ENCODE measurements at places on chromosomes 7 and 10.
A peak's percentile ranks its signal among the peaks of the same experiment; 100 is the strongest.

- no peak for DNase-seq
Measured at GRCh38 chr10:47223236-47223635, 76.8 kb upstream of the GDF10 start.

DNA sequence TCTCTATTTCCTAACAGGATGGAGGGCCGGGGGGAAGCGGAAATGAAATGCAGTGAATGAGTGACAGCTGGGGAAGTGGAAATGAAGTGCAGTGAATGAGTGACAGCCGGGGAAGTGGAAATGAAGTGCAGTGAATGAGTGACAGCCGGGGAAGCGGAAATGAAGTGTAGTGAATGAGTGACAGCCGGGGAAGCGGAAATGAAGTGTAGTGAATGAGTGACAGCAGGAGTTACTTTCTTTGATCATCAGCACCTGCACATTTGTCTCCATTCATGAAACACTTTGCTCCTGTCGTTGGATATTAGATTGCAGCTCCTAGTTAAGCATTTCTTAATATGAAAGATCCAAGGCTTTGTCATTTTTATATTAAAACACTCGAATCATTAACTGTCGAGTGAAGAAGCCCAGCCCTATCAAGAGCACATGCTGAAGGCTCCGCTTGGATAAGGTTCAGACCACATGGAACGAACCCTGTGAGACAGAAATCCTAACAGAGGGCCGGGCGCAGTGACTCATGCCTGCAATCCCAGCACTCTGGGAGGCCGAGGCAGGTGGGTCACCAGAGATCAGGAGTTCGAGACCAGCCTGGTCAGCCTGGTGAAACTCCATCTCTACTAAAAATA is 406.0 kb upstream of the ADARB2 start:
- DNase-seq = no peak

- no peak for DNase-seq
Measured at GRCh38 chr10:114271075-114271778, 32.2 kb downstream of the VWA2 start.

DNA sequence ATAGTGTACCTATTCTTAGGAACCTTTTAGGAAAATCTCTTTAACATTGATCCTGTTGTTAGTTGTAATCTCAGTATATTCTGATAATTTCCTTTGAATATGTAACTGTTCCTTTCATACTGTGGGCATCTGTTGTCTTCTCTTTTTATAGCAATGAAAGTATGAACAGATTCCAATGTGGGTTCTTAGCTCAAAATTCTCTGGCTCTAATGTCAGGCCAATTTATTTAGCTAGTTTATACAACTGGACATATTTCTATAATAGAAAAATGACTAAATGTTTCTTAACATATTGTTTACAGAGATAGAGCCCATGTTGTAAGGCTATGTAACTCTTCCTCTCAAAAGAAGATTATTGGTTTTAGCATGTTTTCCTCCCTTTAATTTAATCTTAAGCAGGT is 363.2 kb downstream of the AUTS2 start:
- no peak for DNase-seq

GRCh38 chr7:45589915-45590678 is 15.9 kb downstream of the ADCY1 start:
- DNase-seq = no peak

- no peak for DNase-seq
Measured at GRCh38 chr7:85103357-85103756, 83.5 kb downstream of the SEMA3D start.

- no peak for DNase-seq
Measured at GRCh38 chr7:17665029-17665428, 275.3 kb downstream of the SNX13 start.

- peak; percentile 88 for DNase-seq
Measured at GRCh38 chr7:54788664-54789063, 29.7 kb upstream of the SEC61G start.

DNA sequence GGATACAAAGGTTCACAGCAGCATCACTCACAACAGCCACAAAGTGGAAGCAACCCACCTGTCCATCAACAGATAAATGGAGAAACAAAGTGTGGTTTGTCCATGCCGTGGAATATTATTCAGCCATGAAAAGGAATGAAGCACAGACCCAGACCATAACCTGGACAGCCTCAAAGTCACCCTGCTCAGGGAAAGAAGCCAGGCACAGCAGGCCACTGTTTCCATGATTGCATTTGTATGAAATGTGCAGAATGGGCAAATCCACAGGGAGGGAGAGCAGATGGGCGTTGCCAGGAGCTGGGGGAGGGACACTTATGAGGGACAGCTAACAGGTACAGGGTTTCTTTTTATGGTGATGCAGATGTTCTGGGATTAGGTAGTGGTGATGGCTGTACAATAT is 30.3 kb downstream of the FOXL3 start:
- no peak for DNase-seq

DNA sequence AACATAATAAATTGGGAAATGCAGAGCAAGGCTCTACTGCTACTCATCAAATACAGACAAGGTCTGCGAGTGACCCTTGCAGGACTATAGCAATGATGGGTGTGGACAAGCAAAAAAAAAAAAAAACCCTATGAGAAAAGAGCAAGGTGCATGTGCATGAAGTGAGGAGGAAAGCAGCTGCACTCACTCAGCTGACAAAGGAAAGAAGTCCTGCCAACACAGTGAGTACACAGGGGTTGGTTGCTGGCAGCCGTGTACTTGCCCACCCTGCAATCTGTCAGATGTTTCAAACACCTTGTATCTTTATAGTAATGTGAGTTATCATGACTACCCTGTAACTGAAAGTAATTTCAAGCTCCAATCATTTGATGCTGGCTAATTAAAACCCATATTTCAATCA is 20.5 kb downstream of the CHCHD3 start:
- DNase-seq = peak; percentile 47

- no peak for DNase-seq
Measured at GRCh38 chr7:47804767-47805545, 143.3 kb downstream of the PKD1L1 start.

DNA sequence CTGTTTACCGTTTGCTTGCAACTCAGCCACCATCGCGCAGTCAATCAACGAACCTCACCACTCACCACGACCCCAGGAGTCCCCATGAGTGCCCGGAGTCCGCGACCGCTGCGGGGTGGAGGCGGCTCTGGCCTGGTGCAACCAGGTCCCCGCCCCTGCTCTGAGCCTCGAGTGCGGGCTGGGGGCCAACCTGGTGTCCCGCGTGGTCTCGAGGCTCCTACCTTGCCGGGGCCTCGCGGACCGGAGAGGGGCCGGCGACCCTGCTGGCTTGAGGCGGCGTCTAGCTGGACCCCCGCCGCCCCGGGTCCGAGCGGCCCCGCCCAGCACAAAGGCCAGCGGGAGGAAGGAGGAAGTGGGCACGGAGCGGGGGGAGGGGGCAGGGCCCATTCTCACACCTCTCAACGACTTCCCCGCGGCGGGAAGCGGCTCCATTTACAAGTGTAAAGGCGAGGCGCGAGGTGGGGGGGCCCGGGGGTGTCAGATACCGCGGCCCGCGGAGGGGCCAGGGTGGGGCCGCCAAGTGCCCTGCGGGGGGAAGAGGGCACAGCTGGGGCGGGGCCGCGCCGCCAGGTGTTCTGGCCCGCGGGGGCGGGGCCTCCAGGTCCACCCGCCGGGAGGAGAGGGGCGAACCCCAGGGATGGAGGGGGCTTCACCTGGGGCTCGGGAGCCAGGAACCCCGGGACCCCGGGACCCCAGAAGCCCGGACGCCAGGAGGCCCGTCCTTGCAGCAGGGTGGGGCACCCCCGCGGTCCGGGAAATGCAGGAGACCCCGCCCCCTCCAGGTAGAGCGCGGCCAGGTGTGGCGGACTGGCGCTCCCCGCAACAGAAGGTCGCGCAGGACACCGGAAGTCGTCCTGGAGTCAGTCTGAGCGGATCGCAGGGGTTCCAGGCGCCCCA is 8.6 kb downstream of the CTBP2 start:
- no peak for DNase-seq

- no peak for DNase-seq
Measured at GRCh38 chr7:33698692-33699128, 206.6 kb upstream of the BMPER start.

- DNase-seq = no peak
Measured at GRCh38 chr7:25578991-25579777, 350.9 kb upstream of the NPVF start.

- DNase-seq = peak; percentile 98
Measured at GRCh38 chr7:75842836-75843446, 29.3 kb upstream of the CCL24 start.

GRCh38 chr7:84372155-84372621 is 177.6 kb upstream of the SEMA3A start:
- DNase-seq = peak; percentile 86

DNA sequence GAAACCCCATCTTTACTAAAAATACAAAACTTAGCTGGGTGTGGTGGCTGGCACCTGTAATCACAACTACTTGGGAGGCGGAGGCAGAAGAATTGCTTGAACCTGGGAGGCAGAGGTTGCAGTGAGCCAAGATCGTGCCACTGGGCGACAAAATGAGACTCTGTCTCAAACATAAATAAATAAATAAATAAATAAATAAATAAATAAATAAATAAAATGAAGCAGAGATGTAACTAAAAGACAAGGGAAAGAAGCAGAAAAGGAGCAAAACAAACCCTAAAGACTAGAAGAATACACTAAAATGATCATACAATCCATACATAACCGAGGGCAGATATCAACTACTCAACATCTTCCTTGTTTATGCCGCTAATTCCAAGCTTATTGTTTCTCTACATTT is 209.8 kb downstream of the TYW1 start:
- DNase-seq = no peak

DNA sequence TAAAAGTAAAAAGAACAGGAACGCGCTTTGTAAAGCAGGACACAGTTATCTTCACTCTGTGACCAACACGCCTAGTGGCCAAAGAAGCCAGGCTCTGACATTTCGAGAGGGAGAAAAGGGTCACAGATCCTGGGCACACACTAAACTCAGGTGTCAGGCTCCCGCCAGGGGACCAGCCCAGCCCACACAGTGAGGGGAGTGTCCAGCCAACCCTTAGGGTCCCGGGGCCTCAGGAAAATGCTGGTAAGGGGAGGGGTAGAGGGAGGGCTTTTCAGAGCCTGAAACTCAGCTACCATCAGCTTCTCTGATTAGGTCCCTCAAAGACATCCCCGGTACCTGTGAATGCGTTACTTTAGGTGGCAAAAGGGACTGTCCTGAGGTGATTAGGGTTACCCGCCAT is 16.6 kb downstream of the ANXA11 start:
- DNase-seq = no peak

GRCh38 chr7:107981466-107981865 is 21.5 kb downstream of the LAMB1 start:
- DNase-seq = no peak

DNA sequence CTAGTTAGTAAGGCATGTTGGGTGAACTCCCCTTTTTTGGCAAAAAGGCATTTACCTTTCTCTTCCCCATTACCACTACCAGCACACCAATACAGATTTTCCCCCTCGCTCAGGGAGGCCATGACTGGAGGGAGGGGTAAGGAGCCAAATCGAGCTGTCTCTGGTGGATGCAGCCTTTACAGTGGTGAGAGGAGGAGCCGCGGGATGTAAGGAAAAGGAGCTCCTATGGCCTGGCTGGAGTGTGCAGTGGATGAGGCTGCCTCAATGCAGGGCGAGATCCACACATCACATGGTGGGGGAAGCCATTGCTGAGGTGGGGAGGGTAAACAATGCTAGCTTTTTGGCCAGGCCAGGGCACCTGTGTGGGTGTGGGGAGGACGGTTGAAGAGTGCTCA is 416.2 kb downstream of the EXOC4 start:
- DNase-seq = no peak

DNA sequence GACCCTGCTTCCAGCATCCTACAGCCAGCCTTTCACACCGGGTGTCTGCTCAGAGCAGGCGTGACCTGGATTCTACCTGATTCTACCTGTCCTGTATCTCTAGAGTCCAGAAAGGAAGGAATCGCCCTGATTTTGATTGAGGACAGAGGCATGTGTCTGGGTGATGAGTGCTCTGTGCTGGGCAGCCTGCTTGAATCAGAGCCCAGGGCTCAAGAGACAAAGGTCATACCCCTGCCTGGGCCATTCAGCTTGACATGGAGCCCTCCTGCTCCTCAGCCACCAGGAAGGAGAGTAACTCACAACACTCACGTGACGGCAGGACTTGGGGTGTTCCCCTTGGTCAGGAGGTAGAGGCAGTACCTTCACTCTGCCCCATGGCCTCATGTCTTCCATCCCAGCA is 11.2 kb downstream of the GAD2 start:
- DNase-seq = no peak

DNA sequence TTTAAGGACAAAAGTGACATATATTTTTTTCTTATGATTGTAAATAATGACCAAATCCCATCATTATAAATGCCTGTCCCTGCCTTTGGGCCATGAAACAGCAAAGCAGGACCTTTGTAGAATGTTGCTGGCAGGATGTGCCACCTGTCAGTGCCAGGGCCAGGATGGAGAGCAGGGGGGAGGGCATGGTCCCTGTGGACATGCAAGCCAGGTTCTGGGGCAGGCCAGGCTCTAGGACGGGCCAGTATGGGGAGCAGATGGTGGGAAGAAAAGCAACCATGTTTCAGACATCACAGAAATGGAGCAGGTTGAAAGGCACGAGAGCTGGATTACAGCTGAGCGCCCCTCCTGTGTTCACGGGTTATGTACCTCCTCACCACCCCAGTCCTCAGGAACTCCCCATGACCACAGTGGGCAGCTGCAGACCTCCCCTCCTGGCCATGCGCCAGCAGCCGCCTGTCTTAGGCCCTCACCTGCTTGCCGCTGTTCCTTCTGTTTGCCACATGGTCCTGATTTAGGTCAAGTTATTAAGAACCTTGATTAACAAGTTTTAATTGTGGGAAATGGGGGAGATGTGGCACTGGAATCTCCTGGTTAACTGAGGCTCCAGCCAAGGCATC is 210.4 kb downstream of the PAXIP1 start:
- DNase-seq = no peak

DNA sequence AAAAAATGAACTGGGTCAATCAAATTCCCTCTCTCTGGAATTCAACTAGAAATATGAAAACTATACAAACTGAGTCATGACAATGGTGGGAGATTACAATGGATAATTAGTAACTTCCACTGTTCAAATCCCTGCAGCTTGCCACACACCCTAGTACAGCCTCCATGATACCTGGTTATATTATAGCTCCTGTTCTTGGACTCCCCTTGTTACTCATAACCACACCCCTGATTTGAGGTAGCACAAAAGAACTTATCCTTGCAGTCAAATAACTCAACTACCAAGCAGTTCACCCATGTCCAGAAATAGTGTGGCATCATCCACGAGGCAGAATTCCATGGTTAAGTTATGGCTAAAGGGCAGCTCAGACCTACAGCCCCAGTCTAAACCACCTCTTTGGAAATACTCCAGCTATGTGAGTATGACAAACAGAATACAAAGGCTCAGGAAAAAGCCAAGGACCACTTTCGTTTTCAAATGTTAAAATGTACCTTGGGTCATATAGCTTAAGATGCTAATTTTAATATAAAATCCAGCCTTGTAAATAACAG is 164.7 kb downstream of the CPEB3 start:
- no peak for DNase-seq

GRCh38 chr7:12314199-12314598 is 89.5 kb downstream of the VWDE start:
- DNase-seq = no peak

- DNase-seq = no peak
Measured at GRCh38 chr10:119409385-119409784, 133.1 kb downstream of the RGS10 start.

GRCh38 chr7:84786073-84786472 is 400.8 kb downstream of the SEMA3D start:
- DNase-seq = no peak

All from fibroblast of pulmonary artery (primary cell).